Tibial nerve (tissue), 4 donors: ENCODE measurements at places on chromosomes 3 and 15.
A peak's percentile ranks its signal among the peaks of the same experiment; 100 is the strongest.

GRCh38 chr15:71355268-71355667 lies 240.0 kb downstream of the THSD4 start:
- no peak for DNase-seq

GRCh38 chr15:40104296-40104864 lies 4.3 kb downstream of the BMF start:
- DNase-seq = no peak

GRCh38 chr3:50269977-50270413 lies 1.0 kb downstream of the SEMA3B start:
- no peak for DNase-seq

DNA sequence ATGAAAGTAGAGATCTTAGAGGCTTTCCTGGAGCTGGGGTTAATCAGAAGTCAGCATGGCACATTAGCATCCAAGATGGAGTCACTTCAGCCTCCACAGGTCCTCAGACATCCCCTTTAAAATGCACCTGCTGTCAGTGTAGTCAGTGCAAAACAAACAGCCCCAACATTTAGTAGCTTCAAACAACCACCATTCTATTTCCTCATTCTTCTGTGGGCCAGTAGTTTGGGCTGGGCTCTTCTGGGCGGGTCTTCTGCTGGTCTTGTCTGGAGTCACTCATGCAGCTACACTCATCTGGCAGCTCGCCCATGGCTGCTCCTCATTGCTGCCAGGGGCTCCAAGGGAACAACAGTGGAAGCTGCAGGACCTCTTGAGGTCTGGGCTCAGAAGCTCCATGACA lies 99.9 kb downstream of the TLE3 start:
- peak; percentile 13 for DNase-seq

DNA sequence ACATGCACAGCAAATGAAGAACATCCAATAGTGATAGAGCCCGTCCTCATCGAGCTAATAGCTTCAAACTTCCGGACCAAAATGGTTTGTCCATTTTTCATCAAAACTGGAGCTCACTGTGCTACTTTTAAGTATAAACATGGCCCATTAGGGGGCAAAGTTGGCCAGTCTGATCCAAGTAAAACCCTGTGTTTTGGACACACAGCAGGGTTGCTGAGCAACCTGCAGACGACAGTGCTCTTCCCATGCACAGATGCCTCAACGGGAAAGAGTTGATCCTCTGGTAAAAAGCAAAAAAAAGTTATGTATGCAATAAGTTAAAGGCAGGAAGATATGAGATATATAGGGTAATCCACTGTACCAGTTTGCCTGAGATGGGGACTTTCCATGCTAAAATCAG lies 244.0 kb upstream of the THBS1 start:
- no peak for DNase-seq

DNA sequence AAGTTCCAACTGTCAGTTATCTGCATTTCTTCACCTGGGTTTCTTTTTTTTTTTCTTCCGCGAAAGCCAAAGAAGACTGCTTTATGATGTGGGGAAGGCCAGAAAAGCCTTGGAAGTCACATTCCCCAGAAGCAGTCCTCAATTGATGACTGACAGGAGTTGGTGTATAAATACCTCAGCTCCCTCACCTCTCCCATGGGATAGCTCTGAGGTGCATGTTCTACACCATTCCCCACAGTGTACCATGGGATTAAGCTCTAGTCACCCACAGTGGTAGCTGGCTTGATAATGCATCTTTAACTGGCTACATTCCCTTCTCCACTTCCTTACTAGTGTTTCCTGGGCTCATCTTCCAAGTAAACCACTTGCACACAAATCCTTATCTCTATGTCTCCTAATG lies 30.5 kb downstream of the DPH3 start:
- no peak for DNase-seq

DNA sequence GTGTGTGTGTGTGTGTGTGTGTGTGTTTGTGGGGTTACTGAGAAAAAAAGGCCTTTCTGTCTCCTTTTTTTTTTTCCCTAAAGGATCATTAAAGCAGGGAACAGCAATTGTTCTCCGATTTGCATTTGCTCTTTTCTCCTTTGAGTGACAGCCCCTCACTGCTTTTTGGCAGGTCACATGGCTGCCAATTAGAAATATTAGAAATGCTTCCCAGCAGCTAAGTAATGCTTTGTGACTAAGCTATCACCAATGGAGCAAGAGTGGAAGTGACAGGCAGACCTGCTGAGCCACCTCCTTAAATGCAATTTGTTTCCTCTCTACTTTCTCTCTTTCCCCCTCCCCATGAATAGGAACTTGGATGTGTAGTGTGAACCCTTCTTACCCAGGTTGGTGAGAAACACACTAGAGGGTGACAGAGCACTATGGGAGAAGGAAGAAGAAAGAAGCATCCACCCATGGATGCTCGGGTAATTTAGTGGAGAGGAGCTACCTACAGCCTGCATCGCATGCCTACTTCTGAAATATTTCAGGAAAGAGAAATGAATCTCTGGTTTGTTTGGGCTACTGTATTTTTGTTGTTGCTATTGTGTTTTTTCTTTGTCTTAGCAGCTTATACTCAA lies 165.2 kb upstream of the PDZRN3 start:
- no peak for DNase-seq

DNA sequence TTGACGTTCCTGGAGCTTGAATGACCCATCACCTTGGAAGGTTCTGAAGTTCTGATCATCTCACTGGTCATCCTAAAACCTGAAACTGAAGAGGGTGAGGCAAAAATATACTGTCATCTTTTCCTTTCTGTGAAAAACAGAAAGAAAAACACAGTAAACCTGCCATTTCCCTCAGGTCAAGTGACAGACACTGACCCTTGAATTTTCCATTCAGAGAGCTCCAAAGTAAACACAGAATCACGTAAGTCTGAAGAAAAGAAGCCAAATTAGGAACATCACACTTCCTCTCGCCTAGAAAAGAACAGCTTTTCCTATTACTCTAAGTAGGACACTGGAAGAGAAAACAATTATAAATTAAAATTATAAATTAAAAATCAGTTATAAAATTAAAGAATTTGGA lies 78.7 kb upstream of the TGFBR2 start:
- DNase-seq = no peak

DNA sequence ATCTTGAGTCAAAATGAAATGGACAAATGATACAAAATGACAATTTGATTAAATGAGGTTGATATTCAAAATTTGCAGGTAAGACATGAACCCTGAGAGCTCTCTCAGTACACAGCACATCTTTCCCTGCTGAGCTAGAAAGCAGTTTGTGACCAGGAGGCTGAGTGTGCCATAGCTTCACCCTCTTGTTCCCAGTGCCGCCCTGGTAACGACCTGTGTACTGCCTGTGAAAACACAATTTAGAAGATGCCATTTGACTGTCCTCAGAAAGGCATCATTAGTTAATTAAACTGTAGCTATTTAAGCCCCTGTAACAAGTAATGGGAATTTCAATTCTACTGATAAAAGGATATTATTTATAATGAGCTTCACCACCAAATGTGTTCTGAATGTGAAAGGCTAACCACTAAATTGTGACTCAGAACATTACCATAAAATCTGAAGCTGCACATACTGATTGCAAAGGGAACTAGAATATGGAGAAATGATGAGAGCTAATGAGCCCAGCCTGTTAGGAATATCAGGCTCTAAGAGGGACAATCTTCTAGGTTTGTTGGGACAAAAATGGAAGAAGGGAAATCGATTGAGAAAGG lies 212.9 kb upstream of the ARPP21 start:
- no peak for DNase-seq

GRCh38 chr3:193827040-193827669 lies 234.1 kb downstream of the OPA1 start:
- no peak for DNase-seq

DNA sequence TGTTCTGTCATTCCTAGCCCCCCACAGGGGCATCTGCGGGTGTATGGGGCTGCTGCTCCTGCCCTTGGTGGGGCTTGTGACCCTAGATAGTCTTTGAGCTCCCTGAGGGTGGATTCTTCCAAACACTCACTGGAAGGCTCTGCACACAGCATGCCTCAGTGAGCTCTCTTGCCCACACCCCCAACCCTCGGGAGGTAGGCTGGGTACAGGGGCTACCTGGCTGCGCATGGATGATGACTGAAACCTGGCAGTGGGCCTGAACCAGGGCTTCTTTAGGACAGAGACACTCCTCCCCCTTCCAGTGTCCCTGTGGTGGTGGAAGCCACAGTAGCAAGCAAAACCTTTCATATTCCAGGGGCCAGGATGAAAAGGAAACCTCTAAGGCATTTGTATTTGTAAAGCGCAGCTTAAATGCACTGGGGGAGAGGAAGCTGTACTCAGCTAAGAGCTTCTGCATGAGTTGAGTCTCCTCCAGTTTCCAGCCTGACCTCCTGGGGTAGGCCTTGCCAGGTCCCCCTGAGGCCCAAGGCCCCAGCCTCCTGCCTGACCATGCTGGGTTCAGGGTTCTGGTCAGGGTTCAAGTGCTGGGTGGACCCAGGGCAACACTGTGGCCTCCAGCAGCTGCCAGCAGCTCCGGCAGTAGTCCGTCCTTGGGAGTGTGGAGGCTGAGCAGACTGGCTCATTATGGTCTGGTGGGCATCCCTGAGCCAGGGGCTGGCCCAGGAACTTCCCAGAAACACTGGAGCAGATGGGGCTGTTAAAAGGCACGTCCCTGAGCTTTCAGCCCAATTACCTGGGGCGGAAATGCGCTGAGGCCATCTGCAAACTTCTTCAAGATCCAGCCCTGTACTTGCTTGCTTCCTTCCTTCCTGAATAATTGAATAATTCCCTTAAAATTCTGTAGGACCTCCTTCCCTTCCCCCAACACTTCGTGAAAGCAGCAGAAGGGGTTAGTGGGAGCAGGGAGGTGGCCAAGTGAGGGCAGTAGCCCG lies 89.7 kb downstream of the HMG20A start:
- DNase-seq = no peak

GRCh38 chr3:181464033-181464694 lies 247.6 kb upstream of the SOX2 start:
- no peak for DNase-seq

DNA sequence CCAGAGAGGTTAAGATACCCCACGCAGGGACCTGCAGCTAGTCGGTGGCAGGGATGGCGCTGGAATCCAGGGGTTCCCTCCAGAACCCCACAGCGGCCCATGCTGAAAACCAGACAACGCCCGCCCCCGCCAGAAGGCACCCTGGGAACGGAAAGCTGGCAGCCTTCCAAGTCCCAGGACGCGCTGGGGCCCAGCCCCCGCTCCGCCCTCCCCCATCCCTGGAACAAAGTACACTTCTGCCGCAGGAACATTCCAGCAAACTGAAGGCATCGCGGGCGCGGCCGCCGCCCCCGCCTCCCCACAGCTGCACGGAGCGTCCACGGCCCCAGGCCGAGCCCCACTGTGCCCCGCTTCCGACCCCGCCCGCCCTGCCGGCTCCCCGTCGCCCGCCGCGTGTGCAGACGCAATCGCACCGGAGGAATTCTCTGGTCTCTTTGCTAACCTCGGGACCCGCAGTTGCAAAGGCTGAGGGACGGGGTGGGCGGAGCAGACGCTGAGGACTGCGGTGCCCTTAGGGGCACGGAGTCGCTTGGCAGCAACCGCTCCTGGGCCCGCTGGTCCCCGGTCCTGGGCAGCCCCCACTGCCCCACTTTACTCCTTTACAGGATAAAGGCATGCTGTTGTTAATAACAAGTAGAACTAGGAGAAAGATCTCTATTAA lies 44.8 kb upstream of the RNU6-1 start:
- DNase-seq = peak; percentile 75

DNA sequence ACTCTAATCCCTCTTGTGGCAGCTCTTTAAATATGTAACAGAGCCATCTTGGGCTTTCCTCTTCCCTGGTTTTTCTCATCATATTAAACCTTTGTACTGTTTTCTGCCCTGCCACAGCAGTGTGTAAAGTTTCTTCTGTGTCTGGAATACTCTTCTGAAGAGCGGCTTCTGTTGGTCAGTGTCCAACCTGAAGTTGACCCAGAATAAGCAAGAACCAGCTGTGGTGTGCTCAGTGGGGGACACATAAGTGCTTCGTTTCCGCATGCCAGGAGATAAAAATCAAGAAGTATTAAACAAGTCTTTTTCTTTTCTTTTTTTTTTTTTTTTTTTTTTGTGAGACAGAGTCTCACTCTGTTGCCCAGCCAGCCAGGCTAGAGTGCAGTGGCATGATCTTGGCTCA lies 173.2 kb upstream of the CHRM5 start:
- no peak for DNase-seq

GRCh38 chr3:64316971-64317370 lies 91.7 kb upstream of the PRICKLE2 start:
- no peak for DNase-seq

- no peak for DNase-seq
Measured at GRCh38 chr15:91237445-91237844, 137.4 kb downstream of the SV2B start.

DNA sequence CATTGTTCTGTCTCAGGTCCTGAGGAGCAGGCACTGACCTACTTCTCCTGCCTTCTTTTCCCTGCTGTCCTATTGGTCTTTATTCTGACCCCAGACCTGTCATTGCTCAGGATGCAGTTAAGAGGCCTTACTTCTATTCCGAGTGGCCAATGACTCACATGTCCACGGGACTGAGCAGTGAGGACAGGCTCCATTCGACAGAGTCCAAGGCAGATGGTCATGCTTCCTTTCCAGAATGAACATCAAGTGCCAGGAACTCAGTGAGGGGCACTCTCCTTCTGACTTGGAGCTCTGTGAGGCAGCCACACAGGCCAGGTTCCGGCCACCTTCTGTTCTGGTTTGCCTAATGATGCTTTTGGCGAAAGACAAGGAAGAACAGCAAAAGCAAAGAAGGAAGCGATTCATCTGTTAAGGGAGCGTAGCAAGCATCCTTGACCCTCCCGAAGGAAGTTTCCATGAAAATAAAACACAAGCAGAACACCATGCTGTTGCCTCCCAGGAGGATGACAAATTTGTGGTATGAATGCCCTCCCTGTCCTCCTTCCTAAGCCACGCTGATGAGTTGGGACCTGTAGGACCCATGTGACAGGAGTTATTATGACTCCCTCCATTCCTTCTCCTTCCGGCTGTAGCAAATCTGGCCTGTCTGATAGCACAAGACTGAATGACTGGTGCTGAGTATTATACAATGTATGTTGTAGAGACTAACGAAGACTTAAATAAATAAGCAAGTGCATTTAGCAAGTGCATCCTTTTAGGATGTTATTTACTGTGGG lies 14.4 kb upstream of the TPRG1 start:
- DNase-seq = no peak

DNA sequence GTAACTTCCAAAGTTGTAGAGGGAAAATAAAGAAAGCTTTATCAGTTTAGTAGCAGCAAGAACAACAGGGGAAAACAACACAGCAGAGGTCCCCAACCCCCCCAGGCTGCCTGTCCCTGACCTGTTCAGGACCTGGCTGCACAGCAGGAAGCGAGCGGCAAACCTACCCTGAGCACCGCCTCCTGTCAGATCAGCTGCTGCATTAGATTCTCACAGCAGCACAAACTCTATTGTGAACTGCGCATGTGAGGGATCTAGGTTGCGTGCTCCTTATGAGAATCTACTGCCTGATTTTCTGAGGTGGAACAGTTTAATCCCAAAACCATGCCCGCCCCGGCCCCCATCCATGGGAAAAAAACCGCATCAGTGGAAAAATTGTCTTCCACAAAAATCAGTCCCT lies 40.3 kb downstream of the USP50 start:
- no peak for DNase-seq

DNA sequence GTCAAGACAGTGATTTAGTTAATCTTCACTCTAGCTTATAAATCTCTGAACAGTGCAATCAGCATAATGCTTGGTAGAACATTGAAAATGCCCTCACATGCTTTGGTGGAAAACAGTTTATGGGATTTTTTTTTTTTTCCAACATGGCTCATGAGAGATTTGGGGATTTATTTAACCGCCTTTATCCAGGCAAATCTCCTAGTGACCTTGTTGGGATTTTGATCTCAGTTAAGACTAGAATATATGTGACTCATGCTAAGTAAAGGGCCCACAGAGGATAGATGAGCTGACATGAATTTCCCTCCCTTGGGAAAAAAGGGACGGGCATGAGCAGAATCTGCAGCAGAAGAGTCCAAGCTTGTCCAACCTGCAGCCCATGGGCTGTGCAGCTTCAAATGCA lies 18.7 kb downstream of the LRTM1 start:
- no peak for DNase-seq
